Calu3 (cell line): ENCODE measurements at places on chromosomes 7 and 10. TPM values are rescaled to one million over a fixed set of nuclear protein-coding genes. Genes with fewer than 3 reads are reported as not detected.

NRG3 gene
- 35.3 and 46.3 TPM in 2 replicates for total RNA-seq

AZGP1 gene
- total RNA-seq = 15.4 and 25.6 TPM in 2 replicates

CC2D2B gene
- 0.29 TPM in 1 of 2 replicates, not detected in the other for total RNA-seq

OR2A14 gene
- not detected in 2 replicates for total RNA-seq

FAM180A gene
- total RNA-seq = not detected in 2 replicates

EPHA1 gene
- 21.6 and 23.6 TPM in 2 replicates for total RNA-seq

MPP7 gene
- 4.6 and 6.6 TPM in 2 replicates for total RNA-seq

MRLN gene
- not detected in 2 replicates for total RNA-seq

CTNNA3 gene
- total RNA-seq = not detected in 2 replicates

PALD1 gene
- 0.38 and 1.5 TPM in 2 replicates for total RNA-seq

CALHM3 gene
- total RNA-seq = not detected in 2 replicates

DYDC2 gene
- not detected in 2 replicates for total RNA-seq

TDRD1 gene
- total RNA-seq = not detected in 2 replicates

ANKRD61 gene
- 0.47 and 0.59 TPM in 2 replicates for total RNA-seq

NFE2L3 gene
- 74.3 and 108 TPM in 2 replicates for total RNA-seq

NPM3 gene
- 51.1 and 51.5 TPM in 2 replicates for total RNA-seq

SLC39A12 gene
- total RNA-seq = not detected in 2 replicates

TMEM213 gene
- 9.8 and 11.3 TPM in 2 replicates for total RNA-seq

CLDN4 gene
- total RNA-seq = 283 and 325 TPM in 2 replicates

CALML5 gene
- total RNA-seq = not detected in 2 replicates

PIP gene
- total RNA-seq = not detected in 2 replicates

NPTX2 gene
- total RNA-seq = not detected in 2 replicates

ASZ1 gene
- total RNA-seq = not detected in 2 replicates

SEMA4G gene
- 15.9 and 20.6 TPM in 2 replicates for total RNA-seq

AMPH gene
- not detected in 2 replicates for total RNA-seq

FAM200A gene
- total RNA-seq = 3.9 and 4.1 TPM in 2 replicates

NEUROD6 gene
- not detected in 2 replicates for total RNA-seq

ADAM8 gene
- total RNA-seq = 40.4 and 54.4 TPM in 2 replicates

MOGAT3 gene
- not detected in 2 replicates for total RNA-seq

LRCH4 gene
- total RNA-seq = 29.0 and 34.6 TPM in 2 replicates

MASTL gene
- 30.2 and 31.8 TPM in 2 replicates for total RNA-seq

CUX1 gene
- 54.8 and 59.8 TPM in 2 replicates for total RNA-seq

ANXA8L1 gene
- 0.56 and 0.57 TPM in 2 replicates for total RNA-seq

PLEKHA8 gene
- total RNA-seq = 25.0 and 27.6 TPM in 2 replicates
